Prostate gland (tissue), 2 donors: ENCODE measurements at places on chromosomes 7 and 10. TPM values are rescaled to one million over a fixed set of nuclear protein-coding genes. Genes with fewer than 3 reads are reported as not detected.
A peak's percentile ranks its signal among the peaks of the same experiment; 100 is the strongest.

- no peak overlapping the region for H3K4me3 ChIP-seq
- no peak for DNase-seq
- no peaks in the 10 kb centered on the region for H3K4me1 ChIP-seq
- H3K27me3 ChIP-seq = no peaks in the 10 kb centered on the region
- H3K36me3 ChIP-seq = no peaks in the 10 kb centered on the region
Observed at GRCh38 chr7:137454767-137455166, 111.2 kb upstream of the PTN start.

DNA sequence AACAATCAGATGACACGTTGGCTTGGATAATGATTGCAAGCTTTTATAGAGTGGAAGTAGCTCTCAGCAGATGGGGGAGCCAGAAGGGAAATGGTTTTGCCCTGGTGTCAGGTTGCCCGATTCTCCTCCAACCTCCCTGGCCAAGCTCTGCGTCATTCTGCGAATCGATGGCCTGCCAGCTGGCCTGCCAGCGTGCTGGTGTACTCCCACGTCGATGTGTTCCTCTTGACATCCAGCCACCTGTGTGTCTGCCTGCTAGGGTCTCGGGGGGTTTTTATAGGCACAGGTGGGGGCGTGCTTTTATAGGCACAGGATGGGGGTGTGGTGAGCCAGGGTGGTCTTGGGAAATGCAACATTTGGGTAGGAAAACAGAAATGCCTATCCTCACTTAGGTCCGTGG lies 4.6 kb downstream of the NET1 start:
- H3K4me3 ChIP-seq = no peak overlapping the region
- no peaks in the 10 kb centered on the region for H3K36me3 ChIP-seq
- H3K27me3 ChIP-seq = no peaks in the 10 kb centered on the region
- no peaks in the 10 kb centered on the region for H3K4me1 ChIP-seq
- no peak overlapping the region for H3K27ac ChIP-seq

Gene MYH16
- total RNA-seq = 0.97 TPM

DNA sequence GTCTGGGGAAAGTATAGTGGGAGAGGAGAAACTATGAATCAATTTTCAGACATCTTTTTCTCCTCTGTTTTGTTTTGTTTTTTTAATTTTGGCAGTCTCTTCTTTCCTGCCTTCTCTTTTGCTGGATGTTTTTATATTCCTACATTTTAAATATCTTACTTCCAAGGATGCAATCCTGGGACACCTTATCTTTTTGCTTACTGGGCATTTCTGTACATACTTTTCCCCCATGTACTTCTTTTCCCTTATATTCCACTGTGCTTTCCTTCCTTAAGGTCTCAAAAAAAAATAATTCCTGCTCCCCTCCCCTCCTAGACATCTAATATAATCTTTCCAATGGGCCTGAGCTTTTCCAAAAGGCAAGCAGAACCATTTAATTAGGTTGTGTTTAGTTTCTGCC lies 701.1 kb downstream of the NRG3 start:
- H3K4me1 ChIP-seq = no peaks in the 10 kb centered on the region
- no peaks in the 10 kb centered on the region for H3K36me3 ChIP-seq
- DNase-seq = no peak
- H3K4me3 ChIP-seq = no peak overlapping the region

- DNase-seq = no peak
- H3K36me3 ChIP-seq = no peaks in the 10 kb centered on the region
- H3K27me3 ChIP-seq = no peaks in the 10 kb centered on the region
- H3K4me3 ChIP-seq = no peak overlapping the region
- H3K27ac ChIP-seq = no peak overlapping the region
Observed at GRCh38 chr7:104130726-104131125, 77.1 kb downstream of the ORC5 start.

Gene BLNK
- 4.8 TPM for total RNA-seq

Gene ADAMTS14
- total RNA-seq = 0.28 TPM

Gene AGR3
- total RNA-seq = not detected

Gene UROS
- total RNA-seq = 49.0 TPM

Gene PTPRZ1
- total RNA-seq = 4.4 TPM

DNA sequence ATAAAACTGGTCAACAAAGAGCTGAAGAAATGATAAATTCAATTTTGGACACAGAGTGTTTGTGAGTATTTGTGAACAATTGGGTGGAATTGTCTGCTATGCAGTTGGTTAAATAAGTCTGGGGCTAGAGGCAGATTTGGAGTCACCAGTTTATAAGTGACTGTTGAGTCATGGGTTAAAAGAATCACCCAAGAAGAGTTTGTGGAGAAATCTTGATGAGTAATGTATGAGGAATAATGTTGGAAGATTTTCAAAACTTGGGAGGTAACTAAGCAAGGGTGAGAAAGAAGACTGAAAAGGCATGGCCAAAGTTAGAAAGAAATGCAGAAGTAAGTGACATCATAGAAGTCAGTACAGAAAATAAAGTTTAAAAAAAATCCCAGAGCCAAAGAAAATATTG lies 750.7 kb downstream of the MAGI2 start:
- DNase-seq = no peak
- no peak overlapping the region for H3K27ac ChIP-seq
- no peaks in the 10 kb centered on the region for H3K36me3 ChIP-seq
- H3K27me3 ChIP-seq = no peaks in the 10 kb centered on the region

DNA sequence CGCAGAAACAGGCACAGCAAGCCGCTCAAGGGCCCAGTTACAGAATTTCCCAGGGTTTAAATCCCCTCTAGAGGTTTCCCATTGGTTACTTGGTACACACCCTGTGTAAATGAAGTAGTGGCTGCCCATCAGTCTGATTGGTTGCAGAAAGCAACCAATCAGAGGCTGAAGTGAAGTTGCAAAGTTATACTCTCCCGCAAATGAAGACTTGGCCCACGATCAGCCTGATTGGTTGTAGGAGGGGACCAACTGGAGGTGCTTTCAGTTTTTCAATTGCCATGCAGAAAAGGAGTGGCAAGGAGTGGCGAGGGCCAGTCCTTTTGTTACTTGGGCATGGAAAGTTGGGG lies 909.2 kb upstream of the AUTS2 start:
- H3K4me1 ChIP-seq = no peaks in the 10 kb centered on the region
- H3K36me3 ChIP-seq = no peaks in the 10 kb centered on the region

Gene PRTFDC1
- total RNA-seq = 0.80 TPM

DNA sequence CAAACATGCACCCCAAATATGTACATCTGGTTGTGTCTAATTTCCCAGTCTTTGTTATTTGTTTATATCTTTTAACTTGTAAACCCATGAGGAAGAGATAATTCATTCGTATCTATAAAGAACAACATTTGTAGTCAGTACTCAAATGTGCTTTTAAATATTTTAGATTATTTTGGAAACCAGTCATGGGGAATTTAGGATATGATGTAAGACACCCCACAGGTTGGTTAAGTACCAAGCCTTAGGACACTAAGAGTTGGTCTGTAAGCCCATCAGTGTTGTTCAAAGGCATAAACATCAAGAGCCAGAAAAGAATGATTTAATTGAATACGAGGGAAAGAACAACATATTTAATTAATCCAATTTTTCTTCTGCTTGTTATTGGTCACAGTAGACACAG lies 421.1 kb upstream of the SEMA3C start:
- no peak overlapping the region for H3K4me3 ChIP-seq
- H3K4me1 ChIP-seq = no peaks in the 10 kb centered on the region
- H3K27me3 ChIP-seq = no peaks in the 10 kb centered on the region
- no peak overlapping the region for H3K27ac ChIP-seq
- DNase-seq = no peak

DNA sequence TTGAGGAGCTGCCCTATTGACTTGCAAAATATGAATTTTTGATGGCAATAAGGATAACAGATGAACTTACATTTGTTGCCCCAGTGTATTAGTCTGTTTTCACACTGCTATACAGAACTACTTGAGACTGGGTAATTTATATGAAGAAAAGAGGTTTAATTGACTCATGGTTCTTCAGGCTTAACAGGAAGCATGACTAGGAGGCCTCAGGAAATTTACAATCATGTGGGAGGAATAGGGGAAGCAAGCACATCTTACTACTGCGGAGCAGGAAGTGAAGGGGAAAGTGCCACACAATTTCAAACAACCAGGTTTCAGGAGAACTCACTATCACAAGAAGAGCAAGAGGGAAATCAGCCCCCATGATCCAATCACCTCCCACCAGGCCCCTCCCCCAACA lies 57.9 kb downstream of the ZNF22 start:
- DNase-seq = no peak
- H3K4me1 ChIP-seq = no peaks in the 10 kb centered on the region
- no peak overlapping the region for H3K4me3 ChIP-seq
- no peak overlapping the region for H3K27ac ChIP-seq
- no peaks in the 10 kb centered on the region for H3K27me3 ChIP-seq
- no peaks in the 10 kb centered on the region for H3K36me3 ChIP-seq

DNA sequence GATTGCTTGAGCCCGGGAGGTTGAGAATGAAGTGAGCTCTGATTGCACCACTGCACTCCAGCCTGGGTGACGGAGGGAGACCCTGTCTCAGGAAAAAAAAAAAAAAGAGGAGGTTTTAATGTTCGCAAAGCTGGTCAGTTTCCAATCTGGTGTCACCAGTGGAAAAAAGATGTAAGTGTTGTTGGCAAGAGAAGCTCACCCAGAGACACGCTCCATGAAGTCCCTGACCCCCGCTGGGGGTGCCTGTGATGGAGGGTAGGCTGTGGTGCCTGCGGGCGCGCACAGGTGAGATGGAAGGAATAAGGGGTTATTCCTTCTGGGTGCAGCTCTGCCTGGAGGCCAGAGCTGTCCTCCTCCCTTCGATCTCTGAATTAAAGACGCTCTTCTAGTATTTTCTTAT lies 122.7 kb downstream of the CUX1 start:
- H3K4me3 ChIP-seq = no peak overlapping the region
- no peak overlapping the region for H3K27ac ChIP-seq
- H3K27me3 ChIP-seq = no peaks in the 10 kb centered on the region
- peaks cover 29% of the 10 kb centered on the region for H3K4me1 ChIP-seq
- H3K36me3 ChIP-seq = no peaks in the 10 kb centered on the region
- no peak for DNase-seq

Gene EEPD1
- total RNA-seq = 21.9 TPM

DNA sequence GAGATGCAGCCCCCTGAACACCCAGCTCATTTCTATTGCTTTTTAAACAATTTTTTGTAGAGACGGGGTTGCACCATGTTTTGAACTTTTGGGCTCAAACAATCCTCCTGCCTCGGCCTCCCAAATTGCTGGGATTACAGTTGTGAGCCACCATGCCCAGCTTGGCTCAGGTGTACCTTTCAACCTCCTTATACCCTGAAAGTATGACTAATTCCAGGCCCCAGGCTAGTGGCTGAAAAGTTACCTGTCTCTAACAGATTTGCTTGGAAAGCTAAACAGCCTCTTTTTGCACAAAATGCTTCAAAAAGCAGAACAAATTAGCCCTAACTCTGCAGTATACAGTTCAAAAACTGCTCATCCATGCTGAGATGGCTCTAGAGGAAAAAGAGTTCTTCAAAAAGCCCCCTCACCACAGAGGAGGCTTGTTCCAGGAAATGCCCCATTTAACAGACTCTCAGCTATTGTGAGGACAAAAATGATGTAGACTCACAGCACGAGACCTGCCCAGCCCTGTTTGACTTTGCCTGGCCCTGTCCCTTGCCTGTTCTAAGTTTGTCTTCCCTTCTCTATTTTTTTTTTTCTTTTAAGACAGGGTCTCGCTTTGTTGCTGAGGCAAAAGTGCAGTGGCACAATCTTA lies 13.4 kb upstream of the AP1S1 start:
- no peak overlapping the region for H3K27ac ChIP-seq
- no peak overlapping the region for H3K4me3 ChIP-seq
- H3K27me3 ChIP-seq = no peaks in the 10 kb centered on the region
- DNase-seq = no peak

Gene OR2A7
- total RNA-seq = 5.3 TPM

- H3K4me3 ChIP-seq = no peak overlapping the region
- H3K27ac ChIP-seq = no peak overlapping the region
- no peaks in the 10 kb centered on the region for H3K36me3 ChIP-seq
- no peaks in the 10 kb centered on the region for H3K4me1 ChIP-seq
- no peaks in the 10 kb centered on the region for H3K27me3 ChIP-seq
Observed at GRCh38 chr10:5038733-5039132, 35.1 kb upstream of the AKR1C2 start.

- no peaks in the 10 kb centered on the region for H3K36me3 ChIP-seq
- no peak overlapping the region for H3K4me3 ChIP-seq
- no peak for DNase-seq
Observed at GRCh38 chr7:102834466-102834865, 78.3 kb upstream of the LRRC17 start.

GRCh38 chr10:73097305-73097670 lies 622 bp upstream of the P4HA1 start:
- peak overlapping the region; percentile 68 for H3K4me3 ChIP-seq
- no peaks in the 10 kb centered on the region for H3K36me3 ChIP-seq
- no peak for DNase-seq
- peak overlapping the region; percentile 96 for H3K27ac ChIP-seq

Gene NSUN5
- total RNA-seq = 34.3 TPM

Gene GDF2
- total RNA-seq = not detected

Gene C10orf95
- 0.85 TPM for total RNA-seq

DNA sequence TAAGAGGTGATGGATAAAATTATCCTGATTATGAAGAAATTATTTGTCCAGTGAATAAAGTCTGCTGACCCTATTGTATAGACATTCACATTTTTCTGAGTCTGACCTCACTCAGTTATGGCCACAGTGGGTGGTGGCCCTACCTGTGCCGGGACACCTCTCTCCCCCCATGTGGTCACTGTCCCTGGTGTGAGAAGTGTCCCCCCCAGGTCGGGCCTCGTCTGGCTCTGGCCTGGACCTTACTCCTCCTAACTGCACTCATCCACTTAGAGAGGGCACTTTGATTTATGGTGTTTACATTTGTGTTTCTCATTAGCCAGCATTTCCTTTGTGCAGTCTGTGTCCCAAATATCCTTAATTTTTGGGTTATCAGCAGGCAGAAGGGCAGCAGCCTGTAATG lies 59.6 kb upstream of the ZNF32 start:
- no peaks in the 10 kb centered on the region for H3K27me3 ChIP-seq
- no peaks in the 10 kb centered on the region for H3K4me1 ChIP-seq
- no peak overlapping the region for H3K27ac ChIP-seq
- no peaks in the 10 kb centered on the region for H3K36me3 ChIP-seq

- no peak overlapping the region for H3K4me3 ChIP-seq
- H3K27ac ChIP-seq = no peak overlapping the region
- H3K27me3 ChIP-seq = no peaks in the 10 kb centered on the region
- DNase-seq = no peak
- H3K36me3 ChIP-seq = no peaks in the 10 kb centered on the region
Observed at GRCh38 chr10:92729886-92730285, 40.1 kb downstream of the HHEX start.

GRCh38 chr7:82442492-82443035 lies 1.0 kb downstream of the CACNA2D1 start:
- no peak for DNase-seq
- no peaks in the 10 kb centered on the region for H3K36me3 ChIP-seq
- H3K27ac ChIP-seq = peak overlapping the region; percentile 94
- H3K4me3 ChIP-seq = peak overlapping the region; percentile 78

Gene CRYGN
- total RNA-seq = not detected
